ENCODE measurements at places on chromosomes 7 and 10.

DNA sequence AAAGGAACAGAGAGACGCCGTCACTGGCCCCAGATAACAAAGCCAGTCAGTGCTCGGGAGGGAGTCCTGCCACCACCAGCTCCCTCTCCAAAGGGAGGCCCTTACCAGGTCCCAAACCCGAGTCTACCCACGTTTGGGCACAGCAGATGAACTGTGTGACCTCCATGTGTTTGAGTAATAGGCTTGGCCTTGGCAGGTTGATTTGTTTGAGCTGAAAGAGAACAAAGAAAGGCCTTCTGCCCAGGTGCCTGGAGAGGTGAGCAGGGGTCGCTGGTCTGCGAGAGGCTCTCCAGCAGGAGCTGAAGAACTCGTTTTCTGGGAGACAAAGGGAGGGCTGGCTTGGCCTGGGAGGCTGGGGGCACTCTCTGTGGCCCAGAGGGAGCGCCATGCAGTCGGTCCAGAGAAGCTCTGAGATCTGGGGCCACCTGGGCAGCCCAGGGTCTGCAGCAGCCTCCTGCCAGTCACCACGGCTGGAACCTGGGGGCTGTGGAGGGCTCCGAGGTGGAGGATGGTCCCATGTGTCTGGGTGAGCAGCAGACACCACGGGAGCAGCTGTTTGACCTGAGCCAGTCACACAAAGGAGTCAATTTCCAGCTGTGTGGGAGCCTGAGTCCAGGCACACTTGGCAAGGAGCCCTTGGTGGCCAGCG, 99.7 kb downstream of the PAXIP1 start:
- DNase-seq = no peak

- no peak for DNase-seq
Observed at GRCh38 chr7:18276380-18276779, 219.2 kb upstream of the HDAC9 start.

GRCh38 chr10:43293677-43294057, 26.8 kb upstream of the RASGEF1A start:
- no peak for DNase-seq

GRCh38 chr10:104300736-104301292, 31.8 kb downstream of the GSTO2 start:
- DNase-seq = peak; percentile 91

GRCh38 chr7:143345428-143345900, 17.0 kb downstream of the FAM131B start:
- DNase-seq = no peak
